ENCODE measurements at places on chromosomes 6 and 20.

DNA sequence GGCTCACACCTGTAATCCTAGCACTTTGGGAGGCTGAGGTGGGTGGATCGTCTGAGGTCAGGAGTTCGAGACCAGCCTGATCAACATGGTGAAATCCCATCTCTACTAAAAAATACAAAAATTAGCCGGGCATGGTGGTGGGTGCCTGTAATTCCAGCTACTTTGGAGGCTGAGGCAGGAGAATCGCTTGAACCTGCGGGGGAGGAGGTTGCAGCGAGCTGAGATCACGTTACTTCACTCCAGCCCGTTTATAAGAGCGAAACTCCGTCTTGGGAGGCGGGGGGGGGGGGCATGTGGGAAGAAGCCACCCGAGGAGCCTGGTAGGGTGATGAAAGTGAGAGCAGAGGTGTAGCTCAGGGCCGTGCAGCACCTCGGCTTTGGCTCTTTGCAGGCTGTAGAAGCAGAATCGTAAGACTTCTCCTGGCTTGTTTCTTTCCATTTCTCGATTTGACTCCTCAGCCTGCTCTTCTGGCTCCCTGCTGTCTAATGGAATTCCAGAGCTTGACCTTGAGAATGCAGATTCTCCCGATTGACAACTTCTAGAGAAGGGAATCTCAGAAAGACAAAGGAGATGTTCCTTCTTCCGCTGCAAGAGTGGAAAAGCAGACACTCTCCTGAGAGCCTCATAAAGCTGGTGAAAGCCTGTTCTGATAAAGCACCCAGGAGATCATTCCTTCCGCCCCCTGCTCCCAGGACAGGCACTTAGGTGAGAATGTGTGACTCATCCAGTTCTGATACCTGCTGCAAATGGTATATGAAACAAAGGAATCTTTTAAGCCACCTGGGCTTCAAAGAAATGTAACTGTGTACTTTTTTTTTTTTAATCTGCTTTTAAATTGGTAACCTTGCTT, 26.0 kb upstream of the PPP1R16B start:
- DNase-seq, result no peak

DNA sequence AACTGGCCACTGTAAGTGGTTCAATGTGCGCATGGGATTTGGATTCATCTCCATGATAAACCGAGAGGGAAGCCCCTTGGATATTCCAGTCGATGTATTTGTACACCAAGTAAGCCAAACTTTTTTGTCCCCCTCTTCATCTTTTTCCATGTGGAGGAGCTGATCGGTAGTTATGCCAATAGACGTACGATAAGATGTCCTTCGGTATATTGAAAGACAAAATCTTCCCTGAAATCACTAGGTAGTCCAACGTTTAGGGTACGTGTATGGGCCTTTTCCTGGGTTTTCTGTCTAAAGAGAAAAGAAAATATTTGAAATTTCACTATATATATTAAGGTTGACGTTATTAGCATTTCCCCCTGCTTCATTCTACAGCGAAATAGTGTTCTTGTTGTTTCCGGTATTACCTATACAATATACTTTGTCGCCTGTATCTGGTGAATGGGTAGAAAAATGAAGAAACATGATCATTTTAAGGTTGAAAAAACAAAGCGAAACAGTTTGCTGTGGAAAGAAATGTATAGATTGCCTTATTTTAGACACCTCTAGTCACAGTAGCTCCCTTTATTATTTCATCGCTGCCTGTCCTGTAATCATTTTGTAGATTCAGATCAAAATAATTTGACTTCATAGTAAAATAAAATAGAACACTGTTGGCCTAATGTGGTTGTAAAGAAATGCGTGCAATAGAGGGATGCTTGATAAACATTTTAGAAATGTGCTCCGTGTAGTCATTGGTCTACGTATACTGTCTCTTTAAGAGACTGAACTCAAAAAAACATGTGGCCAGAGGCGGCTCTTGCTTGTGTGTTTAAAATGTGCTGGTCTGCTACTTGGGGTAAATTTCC, 1.5 kb downstream of the LIN28B start:
- DNase-seq, result no peak

DNA sequence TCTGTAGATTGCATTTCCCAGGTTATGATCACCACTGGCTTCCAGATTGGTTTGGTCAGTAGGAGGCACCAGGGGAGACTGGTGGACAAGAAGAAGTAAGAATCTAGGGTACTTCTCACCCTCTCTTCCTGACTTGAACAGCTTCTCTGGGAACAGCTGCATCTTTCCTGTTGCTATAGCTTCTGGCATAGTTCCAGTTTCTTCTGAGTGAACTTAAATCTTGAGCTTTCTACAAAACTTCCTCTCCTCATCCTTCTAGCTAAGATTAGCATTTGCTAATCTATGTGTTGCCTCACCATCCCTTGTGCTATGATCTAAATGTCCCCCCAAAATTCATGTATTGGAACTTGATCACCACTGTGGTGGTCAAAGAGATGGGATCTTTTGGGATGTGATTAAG, 724.6 kb downstream of the UTRN start:
- DNase-seq, result no peak

DNA sequence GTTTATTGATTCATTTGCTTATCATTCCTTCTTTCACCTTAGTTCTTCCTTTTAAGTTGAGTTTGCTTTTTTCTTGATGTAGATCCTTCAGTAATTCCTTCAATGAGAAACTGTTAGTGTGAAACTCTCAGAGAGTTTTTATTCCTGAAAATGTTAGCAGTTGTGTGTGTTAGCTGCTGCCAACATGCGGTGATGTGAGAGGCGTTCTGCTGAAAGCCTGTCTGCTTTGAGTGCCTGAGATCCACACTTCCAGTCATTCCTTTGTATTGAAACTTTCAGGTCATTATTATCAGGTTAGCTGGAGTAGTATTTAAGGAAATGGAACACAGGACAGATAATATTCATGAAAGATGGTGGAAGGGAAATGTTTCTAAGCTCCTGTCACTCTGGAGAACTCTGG, 70.0 kb upstream of the SUPT3H start:
- DNase-seq, result no peak

- DNase-seq, result no peak
These were observed 403.7 kb upstream of the CITED2 start for GRCh38 chr6:139778106-139778505.

DNA sequence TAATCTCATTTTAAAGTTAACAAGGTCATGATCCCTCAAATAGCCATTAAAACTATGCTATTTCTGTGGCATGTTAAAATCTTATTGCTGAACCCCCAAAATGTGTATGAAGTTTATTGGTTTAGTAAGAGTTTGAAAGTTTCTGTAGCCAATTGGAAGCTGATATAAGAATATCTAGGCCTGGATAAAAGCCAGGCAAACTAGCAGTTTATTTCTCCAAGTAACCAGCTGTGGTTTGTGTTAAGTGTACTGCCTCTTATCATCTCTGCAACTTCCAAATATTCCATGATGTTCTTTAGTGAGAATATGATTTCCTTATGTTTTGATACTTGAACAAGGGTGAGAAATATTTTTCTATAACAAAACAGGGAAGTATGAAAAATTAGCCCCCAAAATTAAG, 76.7 kb downstream of the PRSS35 start:
- no peak for DNase-seq

DNA sequence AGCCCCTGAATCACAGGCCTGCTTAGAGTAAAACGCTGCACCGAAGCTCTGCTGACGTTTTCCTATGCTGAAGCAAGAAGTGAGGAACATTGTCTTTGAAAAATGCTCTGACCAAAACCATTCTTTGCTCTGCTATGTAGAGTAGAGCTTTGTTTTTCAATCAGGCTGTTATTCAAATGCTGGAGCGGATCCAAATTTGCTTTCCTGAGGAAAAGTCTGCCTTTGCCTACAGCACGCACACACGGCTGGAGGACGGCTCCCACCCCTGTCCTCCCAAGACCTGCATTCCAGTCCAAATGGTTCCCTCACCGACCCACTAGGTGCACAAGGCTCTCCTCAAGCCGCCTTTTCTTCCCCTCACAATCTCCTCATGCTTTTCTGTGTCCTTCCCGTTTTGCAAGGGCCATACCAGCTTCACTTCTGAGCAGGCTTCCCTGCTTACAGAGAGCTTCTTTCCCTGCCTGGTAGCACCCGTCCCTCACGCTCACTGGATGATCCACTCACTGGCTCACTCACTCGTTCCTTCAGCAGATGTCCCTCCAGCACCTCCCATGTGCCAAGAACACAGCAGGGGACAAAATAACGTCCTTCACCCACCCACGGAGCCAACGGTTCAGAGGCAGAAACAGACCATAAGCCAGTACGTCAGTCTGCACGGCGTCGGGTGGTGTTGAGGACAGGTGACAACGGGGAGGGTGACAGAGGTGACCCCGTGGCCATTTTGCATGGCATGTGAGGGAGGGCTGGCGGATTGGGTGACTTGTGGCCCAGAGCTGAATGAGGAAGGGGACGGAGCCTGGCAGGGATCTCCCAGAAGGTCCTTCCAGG, 137.9 kb upstream of the NEDD9 start:
- no peak for DNase-seq

DNA sequence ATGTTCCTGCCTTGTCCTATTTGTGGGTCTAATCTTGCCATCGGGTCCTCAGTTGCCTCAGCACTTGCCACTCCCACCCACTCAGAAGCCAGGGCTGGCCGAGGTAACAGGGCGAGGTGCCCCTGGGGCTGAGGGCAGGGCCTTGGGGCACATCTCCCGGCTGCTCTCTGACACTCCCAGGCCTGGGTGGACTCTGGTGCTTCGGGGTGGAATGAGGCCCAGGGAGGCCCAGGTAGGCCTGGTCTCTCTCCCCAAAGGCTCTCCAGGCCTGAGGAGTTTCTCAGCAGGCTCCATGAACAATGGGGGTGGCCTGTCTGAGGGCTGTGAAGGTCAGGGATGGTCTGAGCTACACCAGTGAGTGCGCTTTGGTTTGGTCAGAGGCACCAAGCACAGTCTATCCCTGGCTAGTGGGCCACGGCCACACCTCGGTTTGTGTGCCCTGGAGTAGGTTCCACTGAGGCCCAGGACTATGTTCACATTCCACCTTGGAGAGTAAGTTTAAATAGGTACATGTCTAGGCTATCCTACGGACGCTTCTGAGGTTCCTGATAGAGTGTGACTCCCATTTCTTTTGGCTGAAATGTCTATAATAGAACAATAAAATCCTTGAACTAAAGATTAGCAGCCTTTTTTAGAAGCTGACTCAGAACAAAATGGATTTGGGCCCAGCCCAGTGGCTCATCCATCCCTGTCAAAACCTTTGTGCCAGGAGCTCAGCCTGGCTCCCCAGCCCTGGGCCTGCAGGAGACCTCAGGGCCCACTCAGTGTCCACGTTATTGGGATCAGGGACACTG, 78.8 kb downstream of the SLC24A3 start:
- no peak for DNase-seq

- no peak for DNase-seq
These were observed 55.5 kb downstream of the PDE7B start for GRCh38 chr6:135906972-135907465.

- DNase-seq, result no peak
These were observed 767.1 kb downstream of the KIF16B start for GRCh38 chr20:15806105-15806504.

GRCh38 chr6:53058388-53059195, 6.6 kb upstream of the FBXO9 start:
- DNase-seq, result peak; percentile 20

GRCh38 chr6:2132916-2133315, 112.5 kb downstream of the GMDS start:
- DNase-seq, result no peak

- DNase-seq, result no peak
These were observed 3.6 kb downstream of the TBCC start for GRCh38 chr6:42742116-42742894.

DNA sequence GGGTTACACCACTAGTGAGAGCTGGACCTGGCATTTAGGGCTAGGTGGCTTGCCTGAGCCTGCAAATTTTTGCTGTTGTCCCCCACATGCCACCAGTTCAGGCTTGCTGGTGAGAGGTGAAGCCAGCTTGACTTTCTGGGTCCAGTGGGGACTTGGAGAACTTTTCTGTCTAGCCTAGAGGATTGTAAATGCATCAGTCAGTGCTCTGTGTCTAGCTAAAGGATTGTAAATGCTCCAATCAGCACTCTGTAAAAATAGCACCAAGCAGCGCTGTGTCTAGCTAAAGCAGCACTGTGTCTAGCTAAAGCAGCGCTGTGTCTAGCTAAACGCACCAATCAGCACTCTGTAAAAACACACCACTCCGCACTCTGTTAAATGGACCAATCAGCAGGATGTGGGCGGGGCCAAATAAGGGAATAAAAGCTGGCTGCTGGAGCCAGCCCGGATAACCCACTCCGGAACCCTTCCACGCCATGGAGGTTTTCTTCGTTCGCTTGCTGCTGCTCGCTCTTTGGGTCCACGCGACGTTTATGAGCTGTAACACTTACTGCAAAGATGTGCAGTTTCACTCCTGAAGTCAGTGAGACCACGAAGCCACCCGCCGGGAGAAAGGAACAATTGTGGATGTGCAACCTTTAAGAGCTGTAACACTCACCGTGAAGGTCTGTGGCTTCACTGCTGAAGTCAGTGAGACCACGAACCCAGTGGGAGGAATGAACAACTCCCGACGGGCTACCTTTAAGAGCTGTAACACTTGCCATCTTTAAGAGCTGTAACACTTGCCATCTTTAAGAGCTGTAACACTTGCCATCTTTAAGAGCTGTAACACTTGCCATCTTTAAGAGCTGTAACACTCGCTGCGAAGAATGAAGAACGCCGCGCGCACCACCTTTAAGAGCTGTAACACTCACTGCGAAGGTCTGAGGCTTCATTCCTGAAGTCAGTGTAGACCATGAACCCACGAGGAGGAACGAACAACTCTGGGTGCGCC, 27.3 kb downstream of the GMPR start:
- DNase-seq, result no peak

- no peak for DNase-seq
These were observed 24.6 kb upstream of the CTNNBL1 start for GRCh38 chr20:37669062-37669772.

- DNase-seq, result no peak
These were observed 46.7 kb downstream of the MARCKS start for GRCh38 chr6:113903666-113904330.

DNA sequence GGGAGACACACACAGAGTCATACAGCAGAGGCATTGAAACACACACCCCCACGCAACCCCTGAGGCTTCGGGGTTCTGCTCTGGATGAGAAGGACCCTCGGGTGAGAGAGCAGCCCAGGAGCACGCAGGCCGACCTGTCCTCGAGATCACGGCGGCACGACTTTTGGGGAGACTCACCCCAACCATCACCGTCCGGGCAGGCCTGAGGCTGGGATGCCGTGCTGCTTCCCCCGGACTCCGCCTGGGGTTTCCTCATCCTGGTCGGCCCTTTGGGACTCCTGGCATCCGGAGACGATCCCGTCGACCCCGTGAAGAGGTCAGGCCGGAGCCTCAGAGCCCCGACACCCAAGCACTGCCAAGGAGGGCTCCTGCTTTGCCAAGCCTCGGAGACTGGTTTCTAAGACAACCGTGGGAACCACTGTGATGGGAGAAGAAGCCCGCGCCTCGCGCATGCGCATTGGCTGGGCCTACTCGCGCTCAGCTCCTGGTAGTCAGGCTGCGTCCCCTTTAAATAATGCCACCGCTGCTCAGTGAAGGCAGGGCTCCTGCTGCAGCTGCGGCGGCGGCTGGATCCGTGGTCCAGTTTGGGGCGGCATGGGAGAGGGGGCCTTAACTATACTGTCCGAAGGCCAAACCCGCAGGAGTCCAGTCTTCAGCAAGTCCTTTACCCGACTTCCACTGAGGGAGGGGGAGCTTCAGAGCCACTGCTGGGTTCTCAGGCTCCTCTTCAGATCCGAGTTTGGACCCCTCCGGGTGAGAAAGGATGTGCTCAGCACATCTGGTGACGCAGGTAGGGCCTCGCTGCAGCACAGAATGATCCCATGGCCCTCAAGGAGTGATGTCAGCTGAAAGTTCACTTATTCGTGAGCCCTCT, 171.4 kb upstream of the ZNF337 start:
- DNase-seq, result peak; percentile 71

- no peak for DNase-seq
These were observed 23.6 kb downstream of the IL17A start for GRCh38 chr6:52209770-52210169.
